ENCODE measurements at places on chromosomes 4 and X.
A peak's percentile ranks its signal among the peaks of the same experiment; 100 is the strongest.

DNA sequence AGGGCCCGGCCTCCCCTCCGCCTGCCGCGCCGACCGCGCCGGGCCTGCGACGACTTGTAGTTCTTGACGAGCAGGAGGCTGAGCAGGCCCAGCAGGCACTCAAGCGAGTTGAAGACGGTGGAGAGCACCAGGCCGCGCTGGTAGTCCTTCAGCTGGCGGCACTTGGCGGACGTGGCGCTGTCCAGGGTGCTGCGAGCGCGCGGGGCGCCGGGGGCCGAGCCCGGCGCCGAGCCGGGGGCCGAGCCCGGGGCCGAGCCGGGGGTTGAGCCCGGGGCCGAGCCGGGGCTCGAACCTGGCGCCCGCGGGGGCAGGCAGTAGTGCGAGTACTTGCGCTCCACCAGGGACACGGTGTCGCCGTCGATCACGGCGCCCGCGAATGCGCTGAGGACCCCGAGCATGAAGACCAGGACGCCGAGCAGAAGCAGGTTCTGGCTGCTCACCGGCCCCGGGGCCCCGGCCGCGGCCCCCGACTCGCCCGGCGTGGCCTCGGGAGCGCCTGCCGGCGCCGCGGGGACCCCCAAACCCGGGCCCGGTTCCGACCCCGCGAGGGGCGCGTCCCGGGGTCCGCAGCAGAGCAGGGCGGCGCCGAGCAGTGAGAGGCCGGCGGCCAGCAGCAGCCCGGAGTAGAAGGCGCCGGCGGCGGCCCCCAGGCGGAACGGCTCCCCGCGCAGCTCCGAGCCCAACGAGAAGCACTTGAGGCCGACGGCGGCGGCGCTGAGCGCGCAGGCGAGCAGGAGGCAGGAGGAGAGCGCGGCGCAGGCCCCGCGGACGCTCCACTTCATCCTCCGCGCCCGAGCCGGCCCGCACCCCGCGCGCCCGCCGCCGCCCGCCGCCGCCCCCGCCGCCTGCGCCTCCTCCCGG, 584 bp downstream of the TMEM271 start:
- no peak for DNase-seq

DNA sequence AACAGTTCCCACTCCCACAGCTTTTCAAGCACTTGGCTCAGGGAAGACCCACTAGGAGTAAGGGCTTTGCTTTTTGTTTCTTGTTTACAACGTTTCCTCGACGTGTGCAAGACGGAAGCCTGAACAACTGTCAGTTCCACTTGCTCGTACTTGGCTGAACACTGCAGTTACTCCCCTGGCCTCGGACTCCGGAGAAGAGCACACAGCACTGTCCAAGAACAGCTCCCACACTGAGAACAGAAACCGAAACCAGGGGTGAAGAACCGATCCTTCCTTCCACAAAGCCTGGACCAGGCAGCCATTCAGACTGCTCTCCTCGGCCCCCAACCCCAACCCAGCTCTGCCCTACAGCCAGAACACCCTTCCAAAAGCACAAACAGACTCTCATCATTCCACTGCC, 25.5 kb downstream of the IRF2 start:
- peak; percentile 44 for DNase-seq

DNA sequence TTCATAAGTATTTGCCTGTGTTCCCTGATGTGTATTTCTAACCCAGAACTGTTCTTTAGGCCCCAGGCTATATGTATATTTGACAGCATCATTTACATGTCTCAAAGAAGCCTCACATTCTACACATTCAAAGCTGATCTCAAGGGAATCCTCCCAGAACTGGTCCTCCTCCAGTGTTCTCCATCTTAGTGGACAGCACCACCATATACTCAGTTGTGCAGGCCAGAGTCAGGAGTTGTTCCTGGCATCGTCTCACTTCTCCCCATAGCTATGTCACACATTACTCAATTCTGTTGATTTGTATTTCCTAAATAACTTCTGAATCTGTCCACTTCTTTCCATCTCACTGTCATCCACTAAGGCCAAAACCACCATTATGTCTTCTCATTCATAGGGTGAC, 82.8 kb upstream of the TRPC3 start:
- no peak for DNase-seq

DNA sequence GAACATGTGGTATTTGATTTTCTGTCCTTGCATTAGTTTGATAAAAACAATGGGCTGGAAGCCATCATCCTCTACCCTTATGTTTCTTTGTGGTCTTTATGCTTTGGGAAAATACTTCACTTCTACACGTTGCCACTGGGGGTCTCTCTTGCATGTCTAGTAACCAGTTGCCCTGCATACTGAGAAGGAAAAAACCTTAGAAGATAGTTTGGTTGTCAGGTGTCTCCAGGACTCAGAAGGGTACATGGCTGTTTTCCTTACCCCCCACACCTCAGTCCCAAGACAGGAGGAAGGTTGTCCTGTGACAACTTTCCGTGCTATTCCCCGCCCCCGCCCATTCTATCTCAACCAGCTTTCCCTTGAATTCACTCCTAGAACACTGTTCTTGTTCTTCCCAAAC, 62.1 kb upstream of the LANCL3 start:
- no peak for DNase-seq

GRCh38 chr4:41327770-41328169, 71.0 kb downstream of the UCHL1 start:
- DNase-seq = no peak

DNA sequence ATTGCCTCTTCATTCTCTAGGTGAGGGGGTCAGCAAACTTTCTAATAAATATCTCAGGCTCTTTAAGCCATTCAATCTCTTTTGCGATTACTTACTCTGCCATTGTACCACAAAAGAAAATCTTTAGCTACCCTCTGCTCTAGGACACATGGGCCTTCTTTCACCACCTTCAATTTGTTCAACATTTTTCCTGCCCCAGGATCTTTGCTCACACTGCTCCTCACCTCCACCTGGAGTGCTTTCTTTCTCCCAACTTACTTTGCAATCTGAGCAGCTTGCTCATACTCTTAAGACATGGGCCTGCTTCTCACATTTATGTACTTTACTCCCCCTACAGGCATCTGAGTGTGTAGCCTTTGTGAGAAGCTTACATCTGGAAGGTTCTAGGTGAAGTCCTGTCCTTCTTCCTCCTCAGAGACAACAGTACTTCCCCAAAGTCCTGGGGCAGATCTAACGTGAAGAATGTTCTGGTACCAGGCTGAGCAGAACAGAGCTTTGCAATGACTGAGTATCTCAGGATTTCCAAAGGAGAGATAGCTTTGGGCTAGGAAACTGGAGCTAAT, 55.0 kb upstream of the PRDM5 start:
- DNase-seq = no peak

- DNase-seq = no peak
Measured at GRCh38 chr4:68718447-68719074, 48.1 kb upstream of the UGT2B15 start.

- DNase-seq = no peak
Measured at GRCh38 chrX:149830192-149830873, 48.6 kb downstream of the MAGEA9 start.

DNA sequence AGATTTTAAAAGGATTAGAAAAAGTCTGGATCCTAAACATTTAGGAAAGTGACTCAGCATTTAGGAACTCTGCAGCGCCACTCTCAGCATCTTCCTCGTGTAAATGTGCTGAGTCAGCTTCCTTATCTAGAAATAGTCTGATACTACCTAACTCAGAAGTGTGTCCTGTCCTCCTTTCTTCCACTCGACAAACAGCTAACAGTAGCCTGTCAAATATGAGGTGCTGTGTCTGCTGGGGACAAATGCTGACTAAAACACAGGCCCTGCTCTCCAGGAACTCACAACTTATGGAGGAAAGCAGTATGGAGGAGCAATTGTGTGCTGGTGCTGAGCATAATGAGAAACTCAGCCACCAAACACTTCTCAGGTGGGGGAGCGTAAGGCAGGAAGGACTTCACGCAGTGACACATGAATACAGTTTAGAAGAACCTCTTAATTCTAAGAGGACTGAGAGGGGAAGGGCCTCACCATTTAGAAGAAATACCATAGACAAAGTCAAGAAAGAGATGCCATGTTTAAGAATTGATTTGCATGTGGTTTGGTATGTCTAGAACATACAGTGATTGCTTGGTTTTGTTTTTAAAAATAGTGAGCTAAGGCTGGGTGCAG, 125.3 kb downstream of the SOWAHB start:
- DNase-seq = no peak

DNA sequence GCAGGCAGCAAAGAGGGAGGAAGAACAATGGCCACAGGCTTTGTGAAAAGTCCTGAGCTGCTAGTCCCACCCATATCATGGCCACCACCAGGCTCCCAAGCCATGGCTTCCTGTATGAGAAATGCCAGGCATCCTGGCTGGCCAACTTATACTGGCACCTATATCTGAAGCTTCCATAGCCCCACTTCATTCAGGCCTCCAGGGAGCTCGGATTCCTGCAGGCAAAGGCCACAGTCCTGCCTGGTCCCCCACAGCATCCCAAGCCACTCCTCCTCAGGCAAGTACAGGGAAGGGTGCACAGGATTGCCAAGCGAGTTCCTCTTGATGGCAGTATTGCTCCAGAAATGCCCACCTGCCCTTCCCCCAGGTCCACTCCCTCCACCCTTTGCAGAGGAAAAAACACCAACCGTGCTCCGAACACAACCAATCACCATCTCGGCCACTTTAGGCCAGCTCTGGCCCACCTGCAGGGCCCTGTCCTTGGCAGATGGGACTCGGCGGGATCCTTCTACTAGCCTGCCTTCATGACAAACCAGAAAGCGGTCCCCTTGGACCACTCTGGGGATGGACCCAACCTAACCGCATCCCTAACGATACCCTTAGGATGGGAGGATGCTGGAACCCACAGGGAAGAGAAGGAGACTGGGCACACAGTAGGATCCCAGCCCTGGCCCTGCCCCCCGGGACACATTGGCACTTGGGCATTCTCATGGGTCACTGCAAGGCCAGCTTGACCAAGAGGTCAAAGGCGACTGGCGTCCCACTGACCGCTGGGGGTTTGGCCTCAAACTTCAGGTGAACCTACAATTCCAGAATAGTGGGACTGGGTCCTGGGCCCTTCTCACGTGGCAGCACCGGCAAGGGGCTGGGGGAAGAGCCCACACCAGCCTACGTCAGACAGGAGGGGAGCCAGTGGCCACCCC, 220.4 kb upstream of the AGTR2 start:
- DNase-seq = peak; percentile 45

- DNase-seq = no peak
Measured at GRCh38 chr4:43369036-43369594, 476.6 kb downstream of the GRXCR1 start.

DNA sequence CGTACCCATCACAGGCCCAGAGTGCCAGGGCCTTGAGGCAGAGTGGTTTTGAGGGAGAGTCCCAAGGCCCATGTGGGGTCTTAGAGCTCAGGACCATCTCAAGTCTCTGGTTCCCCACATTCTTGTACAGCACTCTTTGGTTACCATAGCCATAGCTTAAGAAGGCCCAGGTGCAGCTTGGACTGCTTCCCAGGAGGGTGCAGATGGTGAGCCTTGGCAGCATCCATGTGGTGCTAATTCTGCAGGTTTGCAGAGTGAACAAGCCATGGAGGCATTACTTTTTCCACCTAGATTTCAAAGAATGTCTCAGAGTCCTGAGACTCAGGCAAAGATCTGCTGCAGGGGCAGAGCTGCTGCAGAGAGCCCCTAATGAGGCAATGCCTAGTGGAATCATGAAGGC, 171.7 kb downstream of the STK32B start:
- DNase-seq = no peak

DNA sequence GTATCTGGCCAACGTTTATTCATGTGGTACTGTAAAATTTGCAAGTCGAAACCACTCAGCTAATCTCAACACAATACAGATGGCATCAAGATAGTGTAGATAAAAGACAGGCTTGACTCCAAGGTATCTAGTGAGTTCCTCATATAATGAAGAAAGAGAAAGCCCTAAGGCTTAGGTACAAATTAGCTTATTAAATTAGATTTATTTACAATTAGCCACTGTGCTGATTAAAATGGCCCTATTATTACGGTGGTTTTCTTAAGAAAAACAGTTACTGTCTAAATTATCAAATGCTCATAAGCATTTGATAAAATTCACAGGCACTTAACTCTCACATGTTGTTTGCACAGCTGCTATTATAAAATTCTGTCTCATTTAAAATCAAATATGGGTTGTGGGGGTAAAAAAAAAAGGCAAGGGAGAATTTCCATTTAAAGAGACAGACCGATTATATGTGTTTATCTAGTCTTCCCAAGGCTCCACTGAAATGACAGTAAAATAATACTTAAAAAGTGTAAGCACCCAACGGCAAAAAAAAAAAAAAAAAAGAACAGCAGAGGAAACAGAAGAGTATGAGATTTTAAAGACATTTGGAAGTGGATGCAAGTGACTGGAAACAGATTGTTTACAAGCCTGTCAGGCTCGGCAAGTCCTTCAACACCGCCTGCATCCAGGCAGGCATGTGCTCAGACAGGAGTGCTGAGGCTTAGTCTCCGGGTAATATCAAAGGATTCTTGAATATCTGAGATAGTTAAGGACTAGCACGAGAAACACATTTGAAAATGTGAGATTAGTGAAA, 55.1 kb downstream of the FAM13A start:
- no peak for DNase-seq

GRCh38 chrX:2416851-2417604, 83.7 kb downstream of the DHRSX start:
- DNase-seq = no peak

DNA sequence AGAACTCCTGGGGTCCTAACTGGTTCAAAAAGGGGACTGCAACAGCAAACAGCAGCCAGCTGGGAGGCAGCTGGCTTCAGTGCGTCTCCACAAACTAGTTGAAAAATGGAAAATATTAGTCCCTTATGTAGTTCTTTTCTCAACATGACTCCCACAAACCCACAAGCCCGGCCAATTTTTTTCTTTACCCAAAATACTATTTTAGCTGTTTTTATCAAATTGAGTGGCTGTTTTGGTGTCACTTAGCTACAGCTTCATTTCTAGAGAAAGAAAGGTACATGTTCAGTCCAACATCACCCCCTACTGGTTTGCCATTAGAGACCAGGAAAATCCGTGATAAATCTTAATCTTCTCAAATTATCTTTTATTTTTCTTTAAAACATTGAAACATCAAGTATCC, 97.2 kb downstream of the GUCY2F start:
- peak; percentile 30 for DNase-seq

DNA sequence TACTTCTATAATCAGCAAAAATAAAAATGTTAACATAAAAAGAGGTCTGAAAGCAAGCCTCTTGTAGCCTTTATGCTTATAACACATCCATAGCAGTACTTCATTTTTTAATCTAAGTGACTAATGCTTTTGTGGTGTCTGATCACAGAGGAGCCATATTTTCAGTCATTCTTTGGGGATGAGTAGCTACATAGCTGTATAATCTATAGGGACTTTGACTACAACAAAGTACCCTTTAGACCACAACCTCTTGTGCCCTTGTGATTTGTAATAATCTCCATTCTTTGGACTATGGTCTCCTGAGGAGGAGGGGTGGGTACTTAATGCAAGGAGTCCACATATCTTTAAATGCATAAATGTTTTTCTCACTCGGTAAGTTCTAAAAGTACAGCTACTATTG, 9.6 kb downstream of the DRP2 start:
- no peak for DNase-seq

GRCh38 chr4:185201977-185202962, 1.5 kb downstream of the CFAP97 start:
- DNase-seq = no peak

- no peak for DNase-seq
Measured at GRCh38 chr4:98946359-98946758, 17.4 kb upstream of the EIF4E start.
